Stimulated activated memory B cell treated with anti-CD40 and anti-IgM and Interleukin-4, amounts not matched to agents 10 μg/mL and 1 μg/mL and 100 μg/mL, for 72 hours (primary cell): ENCODE measurements at places on chromosomes 1 and 21.

DNA sequence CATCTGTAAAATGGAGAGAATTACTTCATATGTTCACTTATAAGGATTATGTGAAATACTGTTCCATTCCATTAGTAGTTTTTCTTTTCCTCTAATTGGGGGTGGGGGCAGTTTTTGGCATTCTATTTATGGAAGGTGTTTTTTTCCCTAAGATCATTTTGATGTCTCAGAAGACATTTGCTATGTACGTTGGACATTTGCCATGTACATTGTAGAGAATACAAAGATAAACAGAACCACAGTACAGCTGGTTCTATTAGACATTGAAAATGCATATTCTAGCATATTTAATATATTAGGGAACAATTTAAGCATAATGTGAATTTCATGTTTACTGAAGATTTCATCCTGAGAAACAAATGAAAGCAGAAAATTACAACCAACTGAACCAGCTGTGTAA is 98.5 kb downstream of the PTBP2 start:
- no peak for ATAC-seq

GRCh38 chr1:61081686-61082310 is 563 bp upstream of the NFIA start:
- no peak for ATAC-seq

- no peak for ATAC-seq
Observed at GRCh38 chr1:185070051-185070450, 24.7 kb downstream of the RNF2 start.

DNA sequence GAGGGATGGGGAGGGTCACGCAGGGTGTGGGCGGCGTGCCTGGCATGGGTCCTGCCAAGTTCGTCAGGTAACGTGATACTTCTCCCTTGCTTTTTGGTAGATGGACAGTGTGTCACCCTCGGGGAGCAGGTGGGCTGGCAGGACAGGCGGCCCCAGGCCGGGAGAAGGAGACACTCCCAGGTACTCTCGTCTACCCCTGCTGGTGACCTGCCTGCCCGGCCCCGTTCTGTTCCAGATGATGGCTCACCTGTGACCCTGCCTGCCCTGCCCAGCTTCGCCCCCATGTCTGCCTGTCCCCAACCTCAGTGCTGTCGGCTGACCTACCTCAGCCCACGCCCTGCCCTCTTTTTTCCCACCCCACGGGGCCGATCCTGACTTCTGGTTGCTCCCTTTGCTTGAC is 144.7 kb downstream of the PCBP3 start:
- ATAC-seq: no peak

GRCh38 chr1:86696522-86696921 is 7.9 kb upstream of the SH3GLB1 start:
- no peak for ATAC-seq

GRCh38 chr1:16924216-16924918 is 2.6 kb downstream of the CROCC start:
- no peak for ATAC-seq

DNA sequence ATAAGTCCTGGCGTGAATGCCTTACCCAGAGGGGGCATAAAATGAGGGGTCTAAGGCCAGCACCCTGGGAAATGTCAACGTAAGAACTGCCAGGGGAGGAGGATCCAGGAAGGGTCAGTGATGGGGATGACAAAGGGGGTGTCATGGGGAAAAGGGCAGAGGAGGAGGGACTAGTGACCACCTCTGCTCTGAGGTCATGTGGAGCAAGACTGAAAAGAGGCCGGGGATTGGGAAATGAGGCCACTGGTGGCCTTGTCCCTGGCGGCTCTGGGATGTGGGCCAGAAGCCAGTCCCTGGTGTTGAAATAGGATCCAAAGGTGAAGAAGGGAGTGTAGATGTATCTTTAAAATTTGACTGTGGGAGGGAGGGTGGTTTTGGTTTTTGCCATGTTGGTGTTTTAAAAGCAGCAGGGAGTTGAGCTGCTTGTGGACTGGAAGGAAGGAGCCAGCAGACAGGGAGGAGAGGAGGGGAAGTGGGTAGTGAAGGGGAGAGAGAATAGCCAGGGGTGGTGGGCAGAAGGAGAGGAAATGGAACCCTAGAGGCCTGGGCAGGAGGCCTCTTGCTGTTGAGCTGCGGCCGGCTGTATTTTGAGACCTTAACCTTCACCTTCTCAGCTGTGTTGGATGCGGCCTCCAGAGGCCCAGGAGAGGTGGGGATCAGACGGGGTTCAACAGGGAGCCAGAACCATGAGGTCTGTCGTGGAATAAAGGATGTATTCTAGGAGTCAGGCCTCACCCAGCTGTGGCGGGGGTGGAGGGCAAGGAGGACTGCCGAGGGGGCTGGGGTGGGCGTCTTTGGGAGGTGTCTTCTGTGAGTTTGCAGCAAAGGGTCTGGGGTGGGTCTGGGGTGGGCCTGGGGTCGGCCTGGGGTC is 92.5 kb downstream of the DHRS3 start:
- ATAC-seq: no peak

- no peak for ATAC-seq
Observed at GRCh38 chr1:234901491-234902049, 227.1 kb downstream of the TOMM20 start.

GRCh38 chr1:216483672-216484401 is 60.6 kb upstream of the USH2A start:
- no peak for ATAC-seq

- no peak for ATAC-seq
Observed at GRCh38 chr21:28962465-28962864, 30.2 kb downstream of the LTN1 start.

- no peak for ATAC-seq
Observed at GRCh38 chr1:56206391-56206790, 373.0 kb downstream of the PLPP3 start.

DNA sequence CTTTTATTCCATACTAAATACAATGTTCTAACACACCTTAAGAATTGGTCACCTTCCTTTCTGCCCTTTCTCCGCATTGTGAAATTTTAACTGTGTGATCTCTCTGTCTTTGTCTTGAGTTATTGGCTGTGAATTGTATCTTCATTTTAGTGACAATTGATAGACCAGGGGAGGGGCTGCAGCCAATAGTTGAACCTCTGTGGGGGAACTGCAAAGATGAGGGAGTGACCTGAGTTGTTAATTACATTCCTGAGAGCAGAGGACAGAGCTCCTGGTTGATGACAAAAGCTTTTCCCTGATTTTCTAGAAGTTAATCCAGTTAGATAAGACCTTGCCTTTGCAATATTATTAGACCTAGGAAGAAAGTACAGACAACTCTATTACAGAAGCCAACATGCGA is 1535.7 kb downstream of the BRINP3 start:
- ATAC-seq: no peak

- no peak for ATAC-seq
Observed at GRCh38 chr1:149846042-149846441, 53.3 kb upstream of the BOLA1 start.

GRCh38 chr1:84861516-84861915 is 31.5 kb downstream of the LPAR3 start:
- no peak for ATAC-seq

- no peak for ATAC-seq
Observed at GRCh38 chr1:150649441-150650075, 20.1 kb upstream of the ENSA start.

- no peak for ATAC-seq
Observed at GRCh38 chr1:169615803-169616202, 14.1 kb downstream of the SELP start.

DNA sequence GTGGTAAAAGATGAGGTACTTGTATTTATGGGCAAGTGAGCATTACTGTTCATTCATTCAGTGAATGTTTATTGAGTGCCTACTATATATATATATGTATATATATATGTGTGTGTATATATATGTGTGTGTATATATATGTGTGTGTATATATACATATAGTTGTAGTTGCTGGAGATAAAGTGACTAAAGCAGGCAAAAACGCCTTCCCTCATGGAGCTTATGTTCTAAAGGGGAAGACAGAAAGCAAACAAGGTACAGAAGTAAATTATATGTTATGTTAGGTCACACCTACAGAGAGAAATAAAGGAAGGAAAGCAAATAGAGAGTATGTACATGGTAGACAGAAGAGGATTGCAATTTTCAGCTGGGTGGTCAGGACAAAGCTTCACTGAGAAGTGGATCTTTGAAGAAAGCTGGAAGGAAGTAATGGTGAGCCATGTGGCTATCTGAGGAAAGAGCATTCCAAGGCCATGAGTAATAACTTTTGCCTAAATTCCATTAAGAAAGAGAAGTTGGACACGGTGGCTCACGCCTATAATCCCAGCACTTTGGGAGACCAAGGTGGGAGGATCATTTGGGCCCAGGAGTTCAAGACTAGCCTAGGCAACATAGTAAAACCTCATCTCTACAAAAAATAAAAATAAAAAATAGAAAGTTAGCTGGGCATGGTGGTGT is 33.5 kb upstream of the KLF17 start:
- no peak for ATAC-seq

DNA sequence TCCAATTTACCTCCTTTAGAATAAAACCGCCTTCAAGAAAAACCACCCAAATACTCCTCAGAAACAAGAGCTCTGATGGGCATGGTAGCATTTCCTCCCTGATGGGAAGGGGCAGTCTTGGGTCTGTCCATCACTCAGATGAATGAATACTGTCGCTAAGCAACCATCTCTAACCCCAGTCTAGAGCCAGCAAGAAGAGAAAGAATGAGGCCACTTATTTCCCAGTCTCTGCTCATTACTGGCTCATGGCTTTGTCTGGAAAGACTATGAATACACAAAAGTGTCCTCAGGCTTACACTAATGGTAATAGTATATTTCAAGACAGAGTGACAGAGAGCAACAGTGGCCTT is 51.0 kb upstream of the F3 start:
- no peak for ATAC-seq

DNA sequence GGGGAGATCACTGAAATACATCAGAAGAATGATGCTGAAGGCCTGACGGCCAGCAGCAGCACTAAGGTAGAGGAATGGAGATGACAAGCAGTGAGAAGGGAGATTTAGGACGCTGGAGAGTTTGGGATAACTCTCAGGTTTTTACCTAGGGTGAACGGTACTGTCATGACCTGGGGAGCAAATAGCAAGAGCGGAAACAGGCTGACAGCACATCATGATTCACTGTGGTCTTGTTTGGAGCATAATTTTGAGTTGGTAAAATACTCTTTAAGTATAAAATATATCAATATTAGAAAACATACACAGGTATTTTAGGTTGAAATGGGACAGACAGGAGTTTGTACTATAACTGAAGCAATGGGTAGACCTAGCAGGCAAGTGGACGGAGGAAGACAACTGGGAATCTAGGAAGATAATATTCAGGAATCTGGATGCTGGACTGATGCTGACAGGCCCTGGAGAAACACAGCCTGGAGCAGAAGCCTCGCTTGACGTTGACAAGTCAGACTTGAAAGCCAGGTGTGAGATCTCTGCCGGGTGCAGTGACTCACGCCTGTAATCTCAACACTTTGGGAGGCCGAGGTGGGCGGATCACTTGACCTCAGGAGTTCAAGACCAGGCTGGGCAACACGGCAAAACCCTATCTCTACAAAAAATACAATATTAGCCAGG is 33.3 kb downstream of the ALG14 start:
- no peak for ATAC-seq

DNA sequence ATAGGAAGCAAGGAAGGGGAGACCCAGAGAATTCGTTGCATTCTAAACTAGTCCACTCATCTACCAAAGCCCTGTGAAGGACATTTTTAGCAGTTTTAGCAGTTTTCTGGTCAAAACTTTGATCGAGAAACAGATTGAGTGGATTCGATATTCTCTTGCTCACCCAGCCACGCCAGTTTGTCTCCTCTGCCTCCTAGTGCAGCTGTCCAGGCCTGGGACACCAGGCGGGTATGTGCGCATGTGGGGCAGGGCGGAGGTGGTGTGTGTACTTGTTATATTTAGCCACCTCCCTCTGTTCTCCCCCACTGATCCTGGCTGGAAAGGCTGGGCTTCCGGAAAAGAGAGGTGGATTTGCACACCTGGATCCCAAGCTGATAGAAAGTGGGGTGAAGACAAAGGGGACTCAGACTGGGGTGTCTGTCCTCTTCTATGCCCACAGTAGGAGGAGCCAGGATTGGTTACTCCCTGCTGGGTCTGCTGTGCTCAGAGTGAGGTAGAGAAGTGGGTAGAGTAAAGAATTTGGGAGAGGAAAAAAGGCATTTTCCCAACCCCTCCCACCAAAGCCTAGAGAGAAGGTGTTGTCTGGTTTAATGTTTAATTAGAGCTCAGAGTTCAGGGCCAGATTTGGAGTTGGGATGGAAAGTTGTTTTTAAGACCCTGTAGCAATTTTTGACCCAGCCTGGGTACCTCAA is 3.8 kb downstream of the LMNA start:
- ATAC-seq: no peak

GRCh38 chr1:201064806-201065205 is 41.3 kb upstream of the KIF21B start:
- no peak for ATAC-seq

DNA sequence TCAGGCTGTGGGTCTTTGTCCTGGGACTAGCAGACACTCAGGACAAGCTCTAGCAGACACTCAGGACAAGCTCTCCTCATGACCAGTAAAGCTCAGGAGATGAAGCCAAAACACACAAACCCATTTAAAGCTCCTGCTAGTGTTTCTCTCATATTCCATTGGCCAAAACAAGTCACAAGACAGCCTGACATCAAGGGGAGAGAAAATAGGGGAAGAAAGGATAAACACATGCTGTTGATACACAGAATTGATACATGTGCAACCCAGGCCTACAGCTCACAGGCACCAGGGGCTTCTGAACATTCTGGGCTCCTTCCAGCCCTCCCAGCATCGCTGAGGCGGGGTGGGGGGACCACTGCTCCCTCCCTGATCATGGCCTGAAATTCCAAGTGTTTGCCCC is 35.3 kb downstream of the ATF3 start:
- no peak for ATAC-seq

DNA sequence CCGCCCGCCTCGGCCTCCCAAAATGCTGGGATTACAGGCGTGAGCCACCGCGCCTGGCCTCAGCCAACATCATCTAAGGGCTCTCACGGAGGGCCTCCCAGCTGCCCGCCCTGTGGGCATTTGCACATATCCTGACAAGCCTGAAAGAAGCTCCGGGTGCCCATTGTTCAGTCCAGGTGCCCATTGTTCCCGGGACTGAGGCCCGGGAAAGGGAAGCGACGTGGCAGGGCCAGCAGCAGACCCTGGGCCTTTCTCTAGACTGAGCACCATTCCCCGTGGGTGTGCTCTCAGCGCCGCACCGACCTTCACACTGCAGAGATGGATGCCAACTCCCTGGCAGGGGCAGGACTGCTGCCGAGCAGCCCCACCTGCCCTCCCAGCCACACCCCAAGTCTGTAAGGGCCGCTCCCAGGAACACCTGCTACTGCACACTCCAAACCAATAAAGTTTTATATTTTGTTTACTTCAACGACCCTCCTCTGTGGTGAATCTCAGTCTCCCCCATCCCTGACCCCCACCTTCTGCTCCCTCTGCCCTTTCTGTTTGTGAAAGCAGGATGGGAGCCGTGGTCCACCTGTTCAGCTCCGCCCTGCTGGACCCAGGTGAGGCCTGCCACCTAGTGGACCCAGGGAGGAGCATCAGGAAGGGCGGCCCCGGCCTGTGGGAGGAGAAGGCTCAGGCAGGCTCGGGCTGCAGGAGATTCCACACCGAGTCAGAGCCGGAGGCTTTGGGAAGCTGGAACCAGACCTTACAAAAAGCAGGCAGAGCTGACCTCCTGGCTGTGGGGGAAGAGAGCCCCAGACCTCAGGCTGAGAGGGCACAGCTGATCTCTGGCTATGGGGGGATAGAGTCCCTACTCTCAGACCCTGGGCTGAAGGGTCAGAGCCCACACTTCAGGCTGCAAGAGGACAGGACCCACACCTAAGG is 1.1 kb upstream of the TMEM82 start:
- ATAC-seq: peak; percentile 77

GRCh38 chr1:237863234-237863633 is 27.5 kb downstream of the ZP4 start:
- no peak for ATAC-seq

- no peak for ATAC-seq
Observed at GRCh38 chr1:44419901-44420300, 14.8 kb downstream of the RNF220 start.
